Neural progenitor cell (in vitro differentiated cells): ENCODE measurements at places on chromosomes 13 and 19. TPM values are rescaled to one million over a fixed set of nuclear protein-coding genes. Genes with fewer than 3 reads are reported as not detected.

CGB3 gene
- total RNA-seq: not detected in 2 replicates

KLK12 gene
- total RNA-seq: not detected in 2 replicates

FPR1 gene
- total RNA-seq: not detected in 2 replicates

C19orf33 gene
- not detected in 2 replicates for total RNA-seq

COMMD6 gene
- 77.5 and 123 TPM in 2 replicates for total RNA-seq

GRCh38 chr19:16197188-16197621 lies 506 bp upstream of the AP1M1 start:
- DNase-seq: no peak

DNA sequence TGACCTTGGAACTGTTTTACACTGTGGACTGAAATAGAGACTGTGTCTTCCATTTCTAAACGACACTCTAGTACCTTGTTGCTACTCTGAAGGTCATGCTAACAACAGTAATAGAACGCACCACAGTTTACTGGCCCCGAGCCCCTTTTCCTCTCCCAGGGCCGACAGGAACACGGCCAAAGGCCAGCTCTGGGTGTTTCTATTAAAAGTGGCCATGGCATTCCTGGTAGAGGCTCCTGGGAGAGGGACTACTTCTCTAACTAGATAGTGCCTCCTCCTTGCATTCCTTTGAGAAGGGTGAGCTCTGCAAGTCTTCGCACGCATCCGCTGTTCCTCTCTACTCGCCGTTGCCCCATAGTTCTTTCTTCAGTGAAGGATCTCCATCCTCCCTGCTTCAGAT lies 18.7 kb upstream of the SIAH3 start:
- no peak for DNase-seq

GRCh38 chr13:23952796-23953195 lies 55.5 kb upstream of the C1QTNF9B start:
- DNase-seq: no peak

- no peak for DNase-seq
These were observed 627.7 kb downstream of the LIG4 start for GRCh38 chr13:107587681-107588080.

- peak; percentile 19 for DNase-seq
These were observed 823 bp upstream of the ZNF567 start for GRCh38 chr19:36686365-36687213.

DNA sequence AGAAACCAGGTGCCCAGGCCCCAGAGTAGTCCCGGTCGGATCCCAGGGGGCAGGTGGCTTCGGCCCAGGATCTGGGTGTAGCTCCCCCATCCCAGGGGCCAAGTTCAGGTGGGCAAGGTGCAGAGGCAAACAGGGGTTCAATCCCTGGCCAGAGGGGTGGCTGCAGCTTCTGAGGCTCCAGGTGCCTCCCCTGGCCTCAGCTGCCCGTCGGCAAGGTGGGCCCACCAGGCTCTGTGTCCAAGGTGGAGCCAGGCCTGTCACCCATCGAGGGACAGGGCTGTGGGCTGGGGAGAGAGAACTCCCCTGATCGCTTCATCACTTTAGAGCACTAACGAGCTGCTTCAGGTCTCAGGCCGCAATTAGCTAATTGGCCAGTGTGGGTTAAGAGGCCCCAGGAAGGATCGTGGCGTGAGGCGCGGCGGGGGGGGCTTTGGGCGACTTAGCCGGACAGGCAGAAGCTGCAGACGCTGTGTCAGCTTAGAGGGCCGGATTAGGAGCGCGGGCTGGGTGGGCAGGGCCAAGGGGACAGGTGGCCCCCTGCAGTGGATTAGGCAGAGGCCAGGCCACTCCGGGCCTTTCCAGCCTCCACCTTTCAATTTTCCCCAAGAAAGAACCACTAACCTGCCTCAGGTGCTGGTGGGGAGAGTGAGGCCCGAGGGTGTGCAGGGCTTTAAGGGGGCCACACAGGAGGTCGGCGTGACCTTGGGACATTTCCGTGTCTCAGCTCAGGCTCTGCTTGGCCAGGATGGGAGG lies 2.8 kb upstream of the RAX2 start:
- peak; percentile 57 for DNase-seq

- no peak for DNase-seq
These were observed 16.5 kb upstream of the TNFAIP8L1 start for GRCh38 chr19:4622695-4623421.

- no peak for DNase-seq
These were observed 3.7 kb downstream of the PRKACA start for GRCh38 chr19:14113762-14114414.

DNA sequence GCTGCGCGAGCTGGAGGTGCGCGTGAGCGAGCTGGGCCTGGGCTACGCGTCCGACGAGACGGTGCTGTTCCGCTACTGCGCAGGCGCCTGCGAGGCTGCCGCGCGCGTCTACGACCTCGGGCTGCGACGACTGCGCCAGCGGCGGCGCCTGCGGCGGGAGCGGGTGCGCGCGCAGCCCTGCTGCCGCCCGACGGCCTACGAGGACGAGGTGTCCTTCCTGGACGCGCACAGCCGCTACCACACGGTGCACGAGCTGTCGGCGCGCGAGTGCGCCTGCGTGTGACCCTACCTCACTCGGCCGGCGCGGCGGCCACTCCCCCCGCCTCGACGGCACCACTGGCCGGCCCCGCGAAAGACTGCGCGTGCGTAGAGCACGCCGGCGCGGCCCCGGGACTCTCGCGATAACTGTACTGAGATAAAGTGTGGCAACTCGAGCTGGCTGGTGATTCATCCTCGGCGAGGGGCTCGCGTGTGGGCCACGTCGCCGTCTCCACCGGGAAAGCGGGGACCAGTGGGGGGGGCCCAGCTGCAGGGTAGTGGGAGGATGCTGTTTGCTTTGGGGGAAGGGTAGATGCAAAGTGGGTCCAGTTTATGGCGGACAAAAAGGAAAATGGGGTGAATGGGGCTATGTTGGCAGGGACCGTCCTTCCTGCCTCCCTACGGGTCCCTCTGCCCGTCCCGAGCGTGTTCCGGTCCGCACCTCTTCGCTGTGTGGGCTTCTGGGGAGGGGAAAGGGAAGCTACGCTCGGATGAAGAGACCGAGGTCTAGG lies 11.4 kb downstream of the FUT6 start:
- DNase-seq: peak; percentile 97

DNA sequence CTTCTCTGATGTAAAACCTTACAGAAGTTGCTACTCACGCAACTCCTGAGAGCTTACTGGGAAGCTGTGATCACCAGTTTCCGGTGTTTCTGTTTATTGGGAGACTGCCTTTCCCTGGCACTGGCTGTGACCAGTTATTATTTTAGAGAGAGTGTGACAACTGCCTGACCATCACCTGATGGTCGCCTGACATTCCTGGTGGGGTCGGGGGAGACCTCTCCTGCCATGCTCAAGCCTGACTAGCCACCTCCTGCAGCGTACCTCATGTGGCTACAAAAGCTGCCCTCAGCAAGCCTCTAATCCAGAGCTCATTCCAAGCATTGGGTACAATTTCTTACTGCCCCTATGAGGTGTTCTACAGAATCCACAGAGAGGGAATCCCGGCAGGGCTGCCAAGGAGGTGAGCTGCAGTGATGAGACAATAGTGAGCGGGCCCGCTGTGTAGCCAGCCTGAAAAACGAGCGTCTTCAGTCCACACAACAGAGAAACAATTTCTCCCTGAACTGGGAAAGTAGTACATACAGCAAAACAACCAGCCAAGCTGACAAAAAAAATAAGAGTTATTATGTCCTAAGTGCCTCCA lies 28.7 kb downstream of the GJA3 start:
- DNase-seq: no peak

DNA sequence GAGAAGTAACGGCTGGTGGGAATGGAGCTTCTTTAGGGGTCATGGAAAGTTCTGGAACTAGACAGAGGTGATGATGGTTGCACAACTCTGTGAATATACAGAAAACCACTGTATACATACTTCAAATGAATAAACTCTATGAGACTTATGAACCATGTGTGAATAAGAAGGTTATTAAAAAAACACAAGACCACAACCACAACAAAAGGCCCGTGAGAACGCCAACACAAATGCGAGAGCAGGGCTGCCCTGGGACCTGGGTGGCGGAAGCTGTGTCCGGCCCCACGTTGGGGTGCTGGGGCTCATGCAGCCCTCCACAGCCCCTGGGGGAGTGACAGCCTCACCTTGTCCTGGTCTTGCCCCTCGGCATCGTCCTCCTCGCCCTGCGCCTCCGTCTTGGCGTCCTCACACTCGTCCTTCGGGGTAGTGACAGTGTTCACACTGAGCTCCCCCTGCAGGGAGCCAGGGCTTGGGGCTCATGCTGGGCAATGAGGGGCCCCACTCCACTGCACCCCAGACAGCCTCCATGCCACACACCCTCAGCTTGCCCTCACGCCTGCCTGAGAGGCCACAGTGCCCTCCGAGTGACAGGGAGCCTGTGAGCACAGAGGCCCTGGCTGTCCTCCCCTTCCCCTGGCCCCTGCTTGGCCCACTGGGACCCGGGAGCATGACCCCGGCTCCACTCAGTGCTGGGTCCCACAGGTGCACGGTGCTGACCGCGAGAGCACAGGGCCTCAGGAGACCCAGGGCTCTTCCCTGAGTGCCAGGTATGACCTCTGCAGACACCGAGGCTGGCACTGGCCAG lies 16.0 kb downstream of the IZUMO4 start:
- DNase-seq: no peak

DNA sequence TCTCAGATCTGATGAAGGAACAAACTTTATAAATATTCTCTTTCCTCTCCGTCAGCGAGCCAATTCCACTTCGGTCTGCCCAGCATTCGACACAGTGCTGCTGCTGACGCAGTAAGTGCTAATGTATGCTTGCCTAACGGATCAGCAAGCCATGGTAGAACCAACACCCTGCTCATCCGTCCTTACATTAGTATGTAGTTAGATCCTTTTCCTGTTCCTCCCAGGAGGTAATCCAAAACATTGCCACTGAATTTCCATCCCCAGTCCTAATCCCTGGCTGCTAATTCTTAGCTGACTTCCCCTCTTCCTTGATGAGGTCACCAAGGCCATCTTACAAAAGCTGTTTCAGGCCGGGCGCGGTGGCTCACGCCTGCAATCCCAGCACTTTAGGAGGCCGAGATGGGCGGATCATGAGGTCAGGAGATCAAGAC lies 88.0 kb downstream of the STARD13 start:
- no peak for DNase-seq

- DNase-seq: no peak
These were observed 164.8 kb upstream of the KL start for GRCh38 chr13:32851083-32852069.

GRCh38 chr19:33405254-33405552 lies 31.7 kb downstream of the CEBPG start:
- DNase-seq: no peak
